ENCODE measurements at places on chromosomes 4 and X.

DNA sequence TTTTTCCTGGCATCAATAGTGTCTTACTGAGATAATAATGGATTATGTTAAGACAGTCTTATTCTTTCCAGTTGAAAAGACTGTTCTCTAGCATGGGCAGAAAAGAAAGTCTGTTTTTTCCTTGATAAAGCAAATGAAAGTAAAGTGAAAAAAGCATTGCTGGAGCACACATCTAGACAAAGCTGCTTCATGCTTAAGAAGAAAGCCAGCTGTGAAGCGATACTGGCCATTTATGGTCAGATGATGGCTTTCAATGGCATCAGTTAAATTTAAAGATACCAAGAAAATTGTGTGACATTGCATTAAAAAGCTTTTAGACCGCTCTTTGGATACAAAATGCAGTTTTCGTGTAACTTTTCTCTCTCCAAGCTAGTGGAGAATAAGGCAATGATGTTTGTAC lies 242.1 kb upstream of the TRAM1L1 start:
- no peak for DNase-seq

DNA sequence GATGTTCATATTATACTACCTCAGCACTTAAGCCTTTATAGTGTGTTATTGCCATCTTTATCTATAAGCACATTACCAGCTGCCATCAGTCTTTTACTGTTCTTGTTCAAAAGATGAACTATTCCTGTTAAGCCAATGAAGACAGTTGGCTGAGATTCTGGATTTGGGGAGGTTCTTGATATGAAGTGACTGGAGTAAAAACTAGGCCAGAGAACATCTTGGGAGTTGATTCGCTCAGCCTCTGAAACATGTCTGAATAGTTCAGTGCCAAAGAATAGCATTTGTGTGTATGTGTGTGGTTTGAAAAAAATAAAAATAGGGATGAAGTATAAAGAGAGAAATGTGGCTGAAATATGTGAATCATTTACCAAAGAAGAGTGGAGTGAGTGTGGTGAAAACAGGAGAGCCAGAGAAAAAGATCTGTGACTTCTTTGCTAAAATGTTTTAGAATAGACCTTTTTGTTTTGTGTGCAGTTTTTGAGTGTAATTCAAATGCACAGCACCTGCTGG lies 15.2 kb downstream of the EXOC1 start:
- DNase-seq, result no peak

GRCh38 chrX:106035064-106035463 lies 3.5 kb downstream of the SERPINA7 start:
- no peak for DNase-seq

GRCh38 chr4:174835536-174835935 lies 6.5 kb upstream of the GLRA3 start:
- DNase-seq, result no peak

- no peak for DNase-seq
Observed at GRCh38 chrX:87693204-87693603, 175.6 kb downstream of the KLHL4 start.

- no peak for DNase-seq
Observed at GRCh38 chr4:93187892-93188291, 640.7 kb upstream of the ATOH1 start.

DNA sequence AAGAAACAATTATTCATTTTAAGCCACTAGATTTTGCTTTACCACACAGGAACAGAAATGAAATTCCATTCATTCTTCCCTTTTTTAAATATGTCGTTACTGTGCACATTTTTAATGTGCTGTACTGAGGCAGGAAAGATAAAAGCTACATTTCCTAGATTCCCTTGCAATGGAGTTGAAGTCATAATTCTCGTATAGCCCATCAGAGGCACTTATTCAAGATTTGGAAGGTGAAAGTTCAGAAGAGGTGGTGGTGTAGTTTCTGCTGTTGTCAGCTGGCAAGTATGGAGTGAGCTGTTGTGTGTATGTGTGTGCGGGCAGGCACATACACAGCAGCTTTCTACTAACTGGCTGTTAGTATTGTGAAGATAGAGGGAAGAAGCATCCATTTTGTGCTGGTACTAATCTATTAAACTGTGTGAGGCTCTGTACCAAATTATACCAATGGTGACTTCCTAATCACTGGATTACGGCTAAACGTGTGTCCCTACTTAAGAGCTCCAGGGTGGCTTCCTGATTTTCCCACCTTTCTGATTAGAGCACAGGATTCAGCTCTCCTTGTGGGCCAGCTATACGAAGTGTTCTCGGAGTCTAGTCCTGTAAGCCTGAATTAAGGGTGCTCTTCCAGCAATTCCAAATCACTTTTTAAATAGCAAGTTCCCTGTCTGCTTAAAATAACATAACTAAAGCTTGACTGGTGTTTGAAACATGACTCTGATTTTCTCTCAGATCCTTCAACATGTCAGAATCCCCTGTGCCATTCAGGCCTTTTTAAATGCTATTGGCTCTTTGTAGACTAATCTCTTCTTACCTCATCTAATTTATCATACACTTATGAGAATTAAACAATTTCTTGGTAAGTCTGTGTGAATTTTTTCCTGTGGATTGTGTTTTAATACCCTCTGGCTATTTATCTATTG lies 43.8 kb downstream of the PDS5A start:
- DNase-seq, result no peak

GRCh38 chr4:8350841-8351461 lies 81.4 kb downstream of the HTRA3 start:
- no peak for DNase-seq

- DNase-seq, result no peak
Observed at GRCh38 chr4:84849051-84849640, 117.3 kb downstream of the WDFY3 start.

- DNase-seq, result no peak
Observed at GRCh38 chrX:107542500-107542899, 85.8 kb upstream of the PRPS1 start.

DNA sequence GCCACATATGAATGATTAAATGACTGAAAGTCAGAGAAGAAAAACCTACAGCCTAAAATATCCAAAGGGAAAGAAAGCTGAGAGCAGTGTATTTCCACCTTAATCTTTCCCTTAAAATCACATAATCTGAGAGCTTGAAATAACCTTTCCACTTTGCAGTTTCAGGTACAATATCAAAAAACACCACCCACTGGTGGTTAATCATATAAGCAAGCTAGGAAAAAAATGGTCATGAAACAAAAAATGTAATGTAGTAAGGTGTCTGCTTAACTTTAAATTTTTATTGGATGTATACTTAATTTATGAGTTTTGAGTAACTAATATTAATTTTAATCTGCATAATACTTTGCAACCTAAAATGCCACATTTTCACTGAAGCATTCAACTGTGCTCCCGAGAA lies 3.2 kb downstream of the PRDM5 start:
- no peak for DNase-seq

- DNase-seq, result no peak
Observed at GRCh38 chr4:54231768-54232688, 2.9 kb downstream of the PDGFRA start.

DNA sequence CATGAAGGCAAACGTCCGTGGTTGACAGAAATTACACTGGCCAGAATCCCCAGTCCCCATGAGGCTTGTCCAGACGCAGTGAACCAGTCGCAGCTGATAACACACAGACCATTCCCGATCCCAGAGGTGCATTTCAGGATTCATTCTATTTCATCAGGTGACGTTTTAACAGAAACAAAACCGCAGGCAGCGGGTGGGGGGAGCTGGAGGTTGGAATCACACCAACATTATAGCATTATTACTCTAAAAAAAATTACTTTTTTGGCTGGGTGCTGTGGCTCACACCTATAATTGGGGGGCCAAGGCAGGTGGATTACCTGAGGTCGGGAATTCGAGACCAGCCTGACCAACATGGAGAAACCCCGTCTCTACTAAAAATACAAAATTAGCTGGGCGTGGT lies 25.2 kb downstream of the NOP14 start:
- no peak for DNase-seq

GRCh38 chr4:188005561-188005960 lies 10.0 kb downstream of the ZFP42 start:
- DNase-seq, result no peak

All from cortex of kidney (tissue), 1 donor.